ENCODE measurements at places on chromosomes 1 and 21.
A peak's percentile ranks its signal among the peaks of the same experiment; 100 is the strongest.

DNA sequence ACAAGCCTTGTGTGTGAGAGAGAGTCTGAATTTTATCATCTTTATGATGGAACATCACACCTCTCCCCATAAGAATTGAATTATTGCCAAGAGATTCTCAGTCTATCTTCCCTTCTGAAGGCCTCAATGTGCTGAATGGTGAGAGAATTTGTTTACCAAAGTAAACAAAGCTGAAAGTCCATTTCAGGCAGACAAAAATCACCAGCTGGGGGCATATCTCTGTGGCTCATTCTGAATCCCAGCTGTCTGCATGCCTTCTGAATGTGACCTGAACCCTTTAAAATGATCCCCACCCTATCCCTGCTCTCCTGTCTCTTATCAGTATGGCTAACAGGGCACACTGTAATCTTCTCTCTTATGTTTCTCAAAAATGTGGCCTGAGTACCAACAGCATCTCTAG is 99.1 kb upstream of the CAMK1G start:
- no peak for DNase-seq

GRCh38 chr1:204730826-204731459 is 45.4 kb upstream of the LRRN2 start:
- DNase-seq: no peak

DNA sequence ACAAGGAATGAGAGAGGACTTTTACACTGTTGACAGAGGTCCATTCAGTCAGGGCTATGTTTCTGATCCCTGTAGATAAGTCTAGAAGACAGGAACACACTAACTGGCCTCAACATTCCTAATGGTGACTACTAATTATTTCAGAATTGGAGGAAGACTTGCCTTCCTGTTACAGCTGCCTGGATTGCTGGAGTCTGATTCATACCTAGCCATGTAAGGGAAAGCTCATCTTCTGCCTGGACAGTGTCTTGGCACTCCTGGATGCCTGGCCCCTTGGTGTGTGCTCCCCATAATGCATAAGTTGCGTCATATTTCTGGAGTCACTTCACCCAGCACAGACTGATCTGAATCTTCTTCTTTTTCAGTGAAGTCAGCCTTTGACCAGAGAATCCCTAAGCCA is 326.0 kb upstream of the RUNX1 start:
- peak; percentile 10 for DNase-seq

DNA sequence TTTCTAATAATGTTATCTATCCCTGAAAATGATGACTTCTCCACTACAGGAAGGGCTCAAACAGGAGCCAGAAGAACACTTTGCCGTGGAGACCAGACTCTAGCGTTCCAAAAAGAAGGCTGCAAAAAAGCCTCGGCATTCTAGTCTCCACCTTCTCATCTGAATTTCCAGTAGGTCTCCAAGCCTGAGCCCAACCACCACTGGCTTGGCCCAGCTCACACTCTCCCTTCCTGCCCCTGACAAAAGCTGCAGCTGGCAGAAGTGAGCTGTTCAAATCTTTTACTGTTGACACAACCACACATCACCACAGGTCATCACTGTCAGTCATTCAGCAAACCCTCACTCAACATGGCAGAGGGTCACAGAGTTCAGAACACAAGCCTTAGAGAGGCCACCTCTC is 69.3 kb downstream of the CAMK2N1 start:
- no peak for DNase-seq

DNA sequence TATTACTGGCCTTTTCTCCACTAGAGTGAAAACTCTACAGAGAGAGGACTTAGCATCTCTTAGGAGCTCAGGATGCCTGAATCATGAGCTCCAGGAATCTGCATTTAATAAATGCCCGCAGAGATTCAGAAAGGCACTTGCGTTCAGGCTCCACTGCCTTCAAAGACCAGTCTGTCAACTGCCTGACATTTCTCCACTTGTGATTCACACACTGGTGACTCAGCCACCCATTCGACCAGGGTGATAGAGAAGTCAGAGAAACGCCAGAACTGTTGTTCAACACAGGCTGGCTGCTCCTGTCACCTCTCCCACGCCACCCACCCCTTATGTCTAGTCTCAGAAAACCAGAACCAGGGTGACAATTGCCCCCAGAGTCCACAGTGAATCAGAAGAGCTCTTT is 26.9 kb upstream of the LBR start:
- DNase-seq: peak; percentile 81

DNA sequence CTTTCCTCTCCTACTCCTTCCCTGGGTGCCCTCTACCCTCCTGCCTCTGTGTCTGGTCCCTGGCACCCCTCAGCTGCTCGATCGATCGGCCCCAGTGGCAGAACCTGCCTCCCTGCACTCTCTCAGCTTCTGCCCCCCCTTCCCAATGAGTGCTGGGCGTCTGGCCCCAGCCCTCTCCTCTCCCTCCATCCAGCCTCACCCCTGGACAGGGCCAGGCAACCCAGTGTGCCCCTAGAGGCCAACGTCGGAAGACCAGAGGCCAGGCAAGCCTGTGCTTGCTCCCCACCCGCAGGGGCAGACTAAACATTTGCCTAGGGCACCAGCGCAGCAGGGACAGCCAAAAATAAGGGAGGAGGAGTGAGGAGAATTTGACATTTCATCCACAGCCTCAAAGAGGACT is 43.5 kb downstream of the LGR6 start:
- peak; percentile 65 for DNase-seq

DNA sequence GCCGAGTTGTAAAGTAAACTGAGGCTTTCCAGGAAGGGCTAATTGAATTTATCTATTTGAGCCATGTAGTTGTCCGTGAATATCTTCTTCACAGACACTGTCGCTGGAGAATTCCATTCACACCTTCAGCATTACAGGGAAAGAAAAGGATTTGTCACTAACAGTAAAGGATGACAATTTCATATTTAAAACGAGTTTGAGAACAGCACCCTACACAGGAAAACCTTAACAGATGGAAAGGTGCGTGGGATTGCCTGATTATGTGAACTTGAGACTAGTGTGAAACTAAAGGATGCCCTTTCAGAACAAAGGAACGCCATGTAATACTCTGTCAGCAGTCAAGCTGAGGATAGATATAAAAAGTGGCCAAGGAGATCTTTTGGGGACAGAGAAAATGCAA is 492.5 kb upstream of the ADGRL2 start:
- no peak for DNase-seq

- no peak for DNase-seq
Observed at GRCh38 chr21:16022921-16023320, 293.1 kb downstream of the USP25 start.

DNA sequence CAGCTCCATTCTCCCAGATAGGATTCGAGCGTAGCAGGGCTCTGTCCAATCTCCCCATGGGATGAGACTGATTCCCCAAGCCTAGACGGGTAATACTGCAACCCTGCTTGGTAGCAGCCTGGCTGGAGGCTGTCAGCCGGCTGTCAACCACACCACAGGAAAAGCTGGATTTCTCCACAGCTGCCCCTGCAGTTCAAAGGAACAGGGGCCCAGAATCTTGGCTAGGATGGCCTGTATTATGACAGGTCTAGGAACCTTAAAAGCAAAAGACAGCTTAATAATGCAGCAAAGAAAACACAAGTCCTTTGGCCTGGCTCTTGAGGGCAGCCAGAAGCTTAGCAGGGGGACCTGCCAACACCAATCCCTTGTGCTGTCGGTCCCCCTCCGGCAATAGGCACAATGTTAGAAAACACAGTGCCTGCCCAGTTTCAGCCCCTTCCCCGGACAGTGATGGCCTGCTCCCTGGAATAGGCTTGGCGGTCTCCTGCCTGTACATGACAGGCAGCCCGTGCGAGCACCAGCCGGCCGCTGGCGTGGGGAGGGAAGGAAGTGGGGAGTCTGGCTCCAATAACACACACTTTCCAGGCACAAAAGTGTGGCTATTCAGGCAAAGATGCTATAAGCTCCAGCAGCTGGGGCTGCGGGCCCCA is 90.5 kb downstream of the TRABD2B start:
- no peak for DNase-seq

DNA sequence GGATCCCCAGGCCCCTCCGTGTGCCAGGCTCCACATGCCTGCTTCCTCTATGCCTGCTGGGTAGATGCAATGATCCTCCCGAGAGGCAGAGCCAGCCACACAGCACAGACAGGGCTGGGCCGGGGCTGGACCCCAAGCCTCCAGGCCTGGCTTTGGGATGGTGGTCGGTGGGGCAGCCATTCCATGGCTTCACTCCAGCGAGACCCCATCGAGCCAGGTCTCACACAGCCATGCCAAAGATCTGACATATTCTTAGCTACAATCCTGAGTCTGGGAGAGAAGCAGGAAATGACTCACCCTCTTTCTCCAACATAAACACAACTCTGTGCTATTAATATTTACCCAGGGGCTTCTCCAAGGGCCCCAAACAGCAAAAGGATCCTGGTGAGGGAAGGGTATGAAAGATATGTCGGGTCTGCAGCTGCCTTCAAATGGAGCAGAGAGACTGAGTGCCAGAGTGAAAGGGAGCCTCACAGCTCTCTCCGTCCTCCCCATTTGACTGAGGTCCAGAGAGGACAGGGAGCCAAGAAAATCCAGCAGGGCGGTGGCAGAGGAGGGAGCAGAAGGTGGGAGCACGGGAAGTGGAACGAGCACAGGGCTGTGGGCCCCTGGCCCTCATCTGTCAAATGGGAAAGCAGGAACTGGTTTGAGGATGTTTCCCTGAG is 639.5 kb downstream of the MATN1 start:
- DNase-seq: peak; percentile 76

GRCh38 chr1:97608272-97608671 is 312.6 kb downstream of the DPYD start:
- no peak for DNase-seq

DNA sequence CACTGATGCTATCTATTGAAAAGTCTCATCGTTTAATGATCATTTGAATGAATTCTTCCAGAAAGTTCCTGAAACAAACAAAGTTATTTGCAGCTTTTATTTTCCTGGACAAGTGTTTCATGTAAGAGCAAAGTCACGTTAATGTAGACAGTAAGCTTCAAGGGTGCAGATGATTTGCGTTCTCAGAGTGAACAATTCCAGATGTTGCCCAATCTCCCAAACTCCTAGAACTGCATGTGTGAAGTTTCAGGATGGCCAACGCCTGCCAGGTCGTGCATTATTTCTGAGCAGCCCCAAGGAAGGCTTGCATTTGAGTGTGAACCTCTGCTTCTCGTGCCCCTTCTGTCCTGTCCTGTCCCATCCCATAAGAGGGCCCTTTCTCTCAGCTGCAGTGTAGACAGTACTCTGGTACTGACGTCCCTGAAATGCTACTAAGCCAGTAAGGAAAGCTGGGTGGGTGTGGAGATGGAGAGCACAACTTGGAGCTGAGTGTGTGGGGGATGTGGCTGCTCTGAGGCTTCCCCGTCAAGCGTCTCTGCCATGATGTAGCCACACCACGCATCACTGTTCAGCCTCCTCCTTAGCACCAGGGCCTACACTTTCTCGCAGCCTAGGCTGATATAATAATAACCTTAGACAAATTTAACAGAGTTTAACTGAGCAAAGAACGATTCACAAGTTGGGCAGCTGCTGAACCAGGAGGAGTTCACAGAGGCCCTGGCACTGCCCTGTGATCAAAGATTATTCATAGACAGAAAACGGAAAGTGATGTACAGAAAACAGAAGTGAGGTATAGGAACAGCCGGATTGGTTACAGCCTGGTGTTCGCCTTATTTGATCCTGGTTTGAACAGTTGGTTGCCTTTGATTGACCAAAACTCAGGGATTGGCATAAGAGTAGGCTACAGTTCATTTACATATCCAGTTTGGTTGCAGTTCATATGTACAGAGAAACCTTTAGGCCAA is 50.4 kb downstream of the RHOU start:
- no peak for DNase-seq

GRCh38 chr1:37485902-37486679 is 11.7 kb downstream of the ZC3H12A start:
- no peak for DNase-seq

DNA sequence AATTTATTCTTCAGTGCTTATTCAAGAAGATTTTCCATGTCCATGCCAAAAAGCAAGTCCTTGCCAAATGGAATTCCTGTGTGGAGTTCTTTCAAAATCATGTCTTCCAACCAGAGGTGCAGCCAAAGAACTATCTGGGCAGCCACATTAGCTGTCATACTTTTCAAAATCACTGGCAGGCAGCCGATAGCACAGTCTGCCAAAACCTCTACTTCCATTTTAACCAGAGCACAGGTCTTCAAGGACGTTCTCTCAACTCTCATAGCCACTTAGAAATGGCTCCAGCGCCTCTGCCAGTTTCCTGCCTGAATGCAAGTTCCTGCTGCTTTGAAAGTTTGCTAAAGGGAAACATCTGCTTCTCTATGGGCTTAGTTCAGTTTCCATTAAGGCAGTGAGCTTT is 975.7 kb upstream of the ADGRL4 start:
- peak; percentile 21 for DNase-seq

DNA sequence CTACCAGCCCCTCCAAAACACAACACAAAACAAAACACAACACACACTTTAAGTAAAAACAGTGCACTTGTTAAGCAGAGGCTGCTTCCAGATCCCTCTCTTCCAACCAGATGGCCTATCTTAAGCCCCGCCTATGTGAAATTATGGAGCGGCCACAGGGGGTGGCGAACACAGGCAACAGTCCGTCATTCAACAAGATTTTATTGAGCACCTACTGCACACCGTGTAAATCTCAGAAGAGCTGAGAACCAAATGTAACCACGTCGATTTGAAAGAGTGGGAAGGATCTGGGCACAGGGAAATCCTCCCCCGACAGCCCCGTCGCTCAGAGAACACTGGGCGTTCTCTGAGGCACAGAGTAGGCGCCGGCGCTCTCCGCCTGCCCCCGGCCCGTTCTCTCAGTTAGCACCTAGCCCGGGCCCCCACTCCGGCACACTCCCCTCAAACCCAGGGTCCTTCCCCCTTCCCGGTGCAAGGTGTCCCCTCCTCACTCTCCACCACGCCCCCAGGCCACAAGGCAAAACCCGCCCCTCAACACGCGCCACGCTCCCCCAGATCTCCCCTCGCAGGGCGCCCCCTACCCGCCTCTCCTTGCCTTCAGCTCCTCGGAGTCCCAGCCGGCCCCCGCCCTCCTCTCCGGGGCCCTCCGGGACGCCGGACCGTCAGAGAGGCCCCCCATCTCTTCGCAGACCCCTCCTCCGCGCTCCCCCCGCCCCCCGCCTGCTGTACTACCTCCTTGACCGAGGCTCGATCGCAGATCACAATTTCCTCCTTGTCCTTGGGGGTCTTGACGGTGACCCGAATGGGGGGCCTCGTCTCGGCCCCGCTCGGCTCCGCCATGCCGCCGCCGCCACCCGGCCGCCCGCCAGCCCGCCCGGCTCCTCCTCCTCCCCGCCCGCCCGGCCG is 483 bp downstream of the UBQLN4 start:
- peak; percentile 84 for DNase-seq

GRCh38 chr21:25425156-25425555 is 182.1 kb downstream of the MRPL39 start:
- DNase-seq: no peak

- no peak for DNase-seq
Observed at GRCh38 chr1:159200769-159201168, 3.9 kb upstream of the ACKR1 start.

- no peak for DNase-seq
Observed at GRCh38 chr1:241270016-241270415, 87.0 kb downstream of the RGS7 start.

DNA sequence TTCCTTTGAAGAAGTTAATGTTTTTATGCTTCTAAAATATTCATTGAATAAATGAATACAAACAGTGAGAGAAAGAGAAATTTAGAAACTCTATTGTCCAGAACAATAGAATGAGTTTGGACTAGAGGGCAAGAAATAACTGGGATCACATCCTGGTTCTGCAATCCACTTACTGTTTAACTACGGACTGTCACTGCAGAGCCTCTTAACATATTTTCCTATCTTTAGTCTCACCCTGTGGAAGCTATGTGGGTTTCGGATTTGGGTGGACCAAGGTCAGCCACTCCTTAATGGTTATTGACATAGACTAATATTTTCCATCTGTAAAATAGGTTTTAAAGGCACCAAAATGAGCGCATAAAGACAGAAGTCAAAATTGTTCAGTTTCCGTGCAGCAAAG is 116.6 kb downstream of the UBE2U start:
- DNase-seq: no peak

Measured in AG08396 (cell line).